NCI-H1092 treated with DMSO at 0.1 percent for 48 hours (cell line): ENCODE measurements at places on chromosomes 11 and 22.

DNA sequence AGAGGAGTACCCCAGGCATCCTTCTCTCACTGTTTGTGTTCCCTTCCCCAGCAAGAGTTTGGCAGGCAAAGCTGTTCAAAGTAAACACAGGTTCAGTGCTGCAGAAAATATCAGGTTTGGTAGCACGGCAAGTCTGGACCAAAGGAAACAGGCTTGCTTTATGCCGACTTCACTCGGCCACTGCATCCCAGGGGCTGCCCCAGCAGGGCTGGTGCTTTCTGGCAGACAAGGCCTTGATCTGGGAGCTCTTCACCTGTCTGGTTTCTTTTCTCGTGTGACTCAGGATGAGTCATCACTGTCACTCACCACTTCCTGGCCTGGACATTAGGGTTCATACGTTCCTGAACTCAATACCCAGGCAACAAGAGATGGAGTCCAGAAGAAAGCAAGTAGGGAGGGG, 52.6 kb upstream of the NAV2 start:
- no peak for DNase-seq

GRCh38 chr22:37112084-37112728, 2.7 kb upstream of the TMPRSS6 start:
- DNase-seq, result no peak

GRCh38 chr11:118572981-118573550, 857 bp downstream of the ARCN1 start:
- peak; percentile 38 for DNase-seq

DNA sequence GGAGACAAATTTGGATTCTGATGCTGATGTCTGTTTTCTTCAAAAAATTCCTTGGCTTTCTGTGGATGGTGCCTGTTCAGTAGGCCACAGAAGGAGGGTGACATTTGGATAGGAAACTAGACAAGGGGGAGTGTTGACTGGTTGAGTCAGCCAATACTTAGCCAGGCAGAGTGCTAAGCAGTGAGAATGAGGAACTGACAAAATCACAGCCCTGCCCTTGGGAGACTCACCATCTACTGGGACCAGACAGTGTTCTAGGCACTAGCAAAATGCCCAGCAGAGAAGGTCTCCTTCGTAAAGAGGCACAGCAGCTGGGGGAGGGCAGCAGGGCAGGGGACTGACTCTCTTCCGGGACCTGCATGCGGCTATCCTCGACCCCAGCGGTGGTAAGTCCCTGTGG, 190.2 kb downstream of the DSCAML1 start:
- no peak for DNase-seq

GRCh38 chr11:30504468-30504867, 81.7 kb downstream of the MPPED2 start:
- DNase-seq, result no peak

DNA sequence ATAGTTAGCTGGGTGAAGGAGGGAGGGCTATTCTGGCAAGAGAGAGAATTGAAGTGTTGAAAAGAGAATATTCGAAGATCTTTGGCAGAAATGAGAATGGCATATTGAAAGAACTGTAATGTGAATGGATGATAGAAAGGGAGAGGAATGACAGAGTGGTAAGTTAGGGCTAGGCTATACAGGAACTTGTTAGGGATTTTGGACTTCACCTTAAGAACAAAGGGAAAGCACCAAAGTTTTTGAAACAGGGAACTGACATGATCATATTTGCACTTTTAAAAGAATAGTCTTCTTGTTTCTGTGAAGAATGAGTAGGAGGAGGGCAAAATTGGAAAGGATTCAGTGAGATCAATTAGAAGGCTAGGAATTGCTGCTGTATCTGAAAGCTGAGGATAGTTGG, 119.3 kb downstream of the METTL15 start:
- no peak for DNase-seq

DNA sequence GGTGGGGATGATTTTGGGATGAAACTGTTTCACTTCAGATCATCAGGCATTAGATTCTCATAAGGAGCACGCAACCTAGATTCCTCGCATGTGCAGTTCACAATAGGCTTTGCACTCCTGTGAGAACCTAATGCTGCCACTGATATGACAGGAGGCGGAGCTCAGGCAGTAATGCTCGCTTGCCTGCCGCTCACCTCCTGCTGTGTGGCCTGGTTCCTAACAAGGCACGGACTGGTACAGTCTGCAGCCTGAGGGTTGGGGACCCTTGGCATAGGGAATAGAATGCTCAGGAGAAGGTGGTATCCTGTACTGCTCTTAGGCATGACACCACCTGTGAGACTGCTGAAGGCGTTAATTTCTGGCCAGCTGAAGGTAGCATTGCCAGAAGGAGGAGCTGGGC, 47.0 kb downstream of the STIM1 start:
- DNase-seq, result no peak

- peak; percentile 83 for DNase-seq
Measured at GRCh38 chr11:71086687-71087258, 165.6 kb downstream of the SHANK2 start.

GRCh38 chr11:104917271-104918112, 19.2 kb upstream of the CASP12 start:
- DNase-seq, result no peak

- no peak for DNase-seq
Measured at GRCh38 chr11:67372993-67373647, at the start of gene CLCF1. Gene CLCF1, minus strand, starts transcription at chr11:67373598. Its CDS starts 59 bp downstream, at chr11:67373539.

- DNase-seq, result no peak
Measured at GRCh38 chr22:30015846-30016245, 64.4 kb upstream of the HORMAD2 start.
